ENCODE measurements at places on chromosomes 13 and 19.

- DNase-seq: no peak
These were observed 48.3 kb downstream of the MAP4K1 start for GRCh38 chr19:38569368-38569983.

DNA sequence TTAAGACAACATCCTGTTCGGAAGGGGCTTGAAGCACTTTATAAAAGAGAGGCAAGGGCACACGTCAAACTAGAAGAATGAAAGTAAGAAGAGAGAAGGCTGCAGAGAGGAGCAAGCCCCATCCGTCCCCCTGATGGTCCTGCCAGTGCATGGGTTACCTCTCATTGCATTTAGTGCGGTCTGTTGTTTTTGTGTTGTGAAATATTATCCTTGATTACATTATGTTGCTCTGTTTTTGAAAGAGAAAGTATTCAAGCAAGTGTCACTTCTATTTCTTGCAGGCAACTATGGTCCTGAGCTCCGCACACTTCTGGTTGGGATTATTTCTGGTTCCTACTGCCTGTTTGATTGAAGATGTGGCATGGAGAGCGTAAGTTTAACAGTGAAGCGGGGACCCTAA is 90.5 kb downstream of the SHISA2 start:
- DNase-seq: no peak

- no peak for DNase-seq
These were observed 2.1 kb upstream of the EFNB2 start for GRCh38 chr13:106537521-106537920.

- DNase-seq: no peak
These were observed 108.4 kb downstream of the KLF5 start for GRCh38 chr13:73167028-73167820.

- no peak for DNase-seq
These were observed 906 bp downstream of the FXYD5 start for GRCh38 chr19:35155441-35155840.

- DNase-seq: no peak
These were observed 15.0 kb downstream of the SPPL2B start for GRCh38 chr19:2343289-2343982.

DNA sequence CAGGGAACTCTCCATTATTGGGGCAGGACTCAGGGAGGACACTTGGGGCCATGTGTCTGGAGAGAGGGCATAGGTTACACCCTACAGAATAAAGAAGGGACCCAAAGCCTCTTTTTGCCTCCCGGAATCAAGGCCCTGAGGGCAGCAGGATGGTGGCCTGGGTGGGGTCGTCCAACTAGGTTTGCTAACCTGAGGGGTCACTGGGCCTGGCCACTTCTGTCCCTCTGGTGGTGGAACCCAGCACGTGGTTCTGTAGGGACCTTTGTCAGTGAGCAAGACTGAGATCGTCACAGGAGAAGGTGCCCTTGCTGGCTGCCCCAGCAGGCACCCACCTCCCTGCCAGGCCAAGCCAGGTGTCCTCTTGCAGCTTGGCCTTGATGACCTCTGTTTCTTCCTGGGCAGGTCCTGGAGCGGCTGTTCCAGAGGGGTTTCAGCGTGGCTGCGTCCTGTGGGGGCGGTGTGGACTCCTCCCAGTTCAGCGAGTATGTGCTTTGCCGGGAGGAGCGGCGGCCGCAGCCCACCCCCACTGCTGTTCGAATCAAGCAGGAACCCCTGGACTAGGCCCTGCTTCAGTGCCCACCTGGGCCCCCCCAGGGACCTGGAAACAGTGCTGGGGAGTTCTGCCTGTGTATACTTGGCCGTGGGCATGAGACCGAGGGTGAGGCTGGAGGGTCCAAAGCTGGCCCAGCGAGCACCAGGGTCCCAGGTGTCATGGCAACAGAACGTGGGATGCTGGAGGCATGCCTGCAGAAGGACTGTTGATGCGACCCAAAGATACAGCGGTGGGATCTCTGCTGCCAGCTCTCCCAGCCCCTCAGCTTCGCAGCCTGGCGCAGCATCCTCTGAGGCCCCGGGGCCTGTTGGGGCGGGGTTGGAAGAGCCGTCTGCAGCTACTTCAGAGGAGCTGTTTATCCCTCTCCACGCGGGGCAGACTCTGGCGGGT is 16.0 kb downstream of the KCTD15 start:
- DNase-seq: no peak

DNA sequence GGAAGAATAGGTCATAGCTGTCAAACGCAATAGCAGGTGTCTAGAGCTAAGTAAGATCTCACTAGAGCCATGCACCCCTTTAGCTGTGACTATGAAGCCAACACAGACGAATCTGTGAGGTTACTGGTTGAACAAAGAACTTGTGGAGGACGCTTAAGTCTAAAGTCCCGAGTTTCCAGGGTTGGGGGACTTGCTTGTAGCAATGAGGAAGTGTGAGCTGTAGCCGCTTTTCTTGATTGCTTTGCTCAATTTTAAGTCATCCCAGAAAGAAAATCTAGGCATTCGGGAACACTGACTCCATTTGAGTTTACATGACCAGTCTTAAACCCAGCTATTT is 1.6 kb downstream of the GPC5 start:
- DNase-seq: no peak

DNA sequence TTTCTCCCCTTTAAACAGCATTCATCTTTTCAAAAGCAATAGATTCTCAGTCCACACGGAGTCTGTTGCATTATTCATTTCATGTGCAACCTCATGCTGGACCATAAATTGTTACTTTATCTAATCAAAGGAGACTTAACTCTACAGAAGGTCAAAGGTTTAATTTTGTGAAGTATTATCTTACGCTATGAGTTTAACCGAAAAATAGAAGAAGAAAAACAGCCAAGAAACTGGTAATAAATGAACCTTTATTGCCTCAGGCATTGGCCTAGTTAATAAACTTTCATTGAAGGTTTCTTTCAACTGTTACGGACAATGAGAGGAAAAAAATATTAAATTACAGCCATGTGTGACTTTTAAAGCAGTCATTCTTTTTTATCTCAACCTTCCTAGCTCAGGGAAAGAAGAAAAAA is 223.6 kb downstream of the DACH1 start:
- DNase-seq: no peak

- DNase-seq: no peak
These were observed 19.9 kb downstream of the POMP start for GRCh38 chr13:28678809-28679208.

- no peak for DNase-seq
These were observed 71.9 kb upstream of the KLF12 start for GRCh38 chr13:74206061-74206561.

DNA sequence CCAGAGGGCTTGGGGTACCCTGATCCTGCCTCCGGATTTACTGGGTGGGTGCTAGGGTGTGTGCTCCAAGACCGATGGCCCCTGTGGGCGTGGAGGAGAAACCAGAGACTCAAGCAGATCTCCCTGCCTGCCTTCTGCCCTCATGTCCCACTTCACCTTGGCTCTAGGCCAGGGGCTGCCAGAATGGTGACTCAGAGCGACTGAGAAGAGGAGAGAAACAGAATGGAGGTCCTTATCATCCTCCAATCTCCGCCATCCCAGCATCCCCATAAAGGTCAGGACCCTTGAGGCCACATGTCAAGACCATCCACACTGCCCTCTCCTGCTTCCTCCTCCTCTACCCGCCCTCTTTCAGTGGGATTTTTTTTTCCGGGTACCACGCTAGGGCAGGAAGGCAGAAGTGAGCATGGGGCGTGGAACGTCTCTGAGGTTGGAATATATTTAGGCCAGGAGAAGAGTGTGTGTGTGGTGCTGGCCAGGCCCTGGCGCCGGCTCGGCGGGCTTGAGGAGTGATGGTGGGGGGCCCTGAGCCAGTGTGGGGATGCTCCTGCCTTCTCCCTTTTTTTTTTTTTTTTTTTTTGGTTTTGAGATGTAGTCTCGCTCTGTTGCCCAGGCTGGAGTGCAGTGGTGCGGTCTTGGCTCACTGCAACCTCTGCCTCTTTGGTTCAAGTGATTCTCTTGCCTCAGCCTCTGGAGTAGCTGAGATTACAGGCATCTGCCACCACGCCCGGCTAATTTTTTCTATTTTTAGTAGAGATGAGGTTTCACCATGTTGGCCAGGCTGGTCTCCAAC is 22.3 kb downstream of the IER2 start:
- peak; percentile 74 for DNase-seq

DNA sequence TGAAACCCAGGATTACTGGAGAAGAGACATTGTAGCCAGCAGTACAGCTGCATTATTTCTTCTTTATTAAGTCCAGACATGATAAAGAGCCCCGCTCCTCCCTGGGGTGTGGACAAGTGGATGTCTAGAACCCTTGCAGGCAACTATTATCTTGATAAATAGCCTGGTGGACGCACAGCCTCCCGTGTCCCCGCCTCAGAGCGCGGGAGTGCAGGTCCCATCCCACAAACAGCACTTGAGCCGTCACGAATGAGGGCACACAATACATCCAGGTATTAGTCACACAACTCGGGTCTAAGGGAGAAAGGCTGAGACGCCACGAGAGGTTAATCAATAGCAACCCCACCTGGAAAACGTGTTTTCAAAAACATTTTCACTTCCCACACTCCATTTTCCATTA is 213.2 kb upstream of the SOX1 start:
- DNase-seq: no peak

GRCh38 chr13:59684105-59684504 is 479.6 kb downstream of the DIAPH3 start:
- DNase-seq: no peak

- DNase-seq: no peak
These were observed 25.6 kb upstream of the CXCL17 start for GRCh38 chr19:42468273-42468796.

- DNase-seq: no peak
These were observed 73.9 kb downstream of the TNFRSF19 start for GRCh38 chr13:23644126-23644419.

GRCh38 chr13:41681587-41681986 is 224.2 kb downstream of the RGCC start:
- DNase-seq: no peak

DNA sequence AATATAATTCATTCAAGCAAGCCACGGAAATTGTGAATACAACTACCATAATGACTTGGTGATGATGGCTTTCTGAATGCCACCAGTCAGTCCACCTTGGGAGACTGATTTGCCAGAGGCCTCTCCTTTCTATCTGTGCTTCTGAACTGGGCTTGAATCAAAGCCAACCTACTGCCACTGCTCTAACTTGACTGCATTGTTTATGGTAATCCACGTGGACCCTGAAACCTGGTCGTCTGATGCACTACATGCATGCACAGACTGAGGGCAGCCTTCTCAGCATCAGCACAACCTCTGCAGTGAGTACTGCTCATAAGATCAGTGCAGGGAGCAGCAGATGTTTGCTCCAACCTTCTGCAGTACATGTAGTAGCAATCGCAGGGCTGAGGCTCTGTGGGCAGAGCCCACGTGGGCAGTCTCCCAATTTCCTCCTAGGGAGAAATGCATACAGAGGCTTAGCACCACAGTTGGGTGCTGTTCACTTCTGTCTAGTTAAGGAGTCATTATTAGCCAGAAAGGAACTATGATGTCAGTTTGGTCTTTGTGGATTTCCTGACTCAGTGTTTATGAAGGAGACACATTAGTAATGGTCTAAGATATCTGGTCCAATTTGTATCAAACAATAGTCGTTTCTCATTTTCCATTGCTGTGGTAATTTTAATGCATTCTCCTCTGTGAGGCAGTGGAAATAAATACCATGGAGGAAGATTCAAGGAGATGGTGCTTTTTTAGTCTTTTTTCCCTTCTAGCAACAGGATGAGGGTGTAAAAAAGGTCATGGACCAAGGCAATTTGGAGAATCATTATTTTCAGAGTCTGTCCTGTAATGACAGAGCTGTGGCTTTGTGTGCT is 82.5 kb downstream of the AKAP11 start:
- DNase-seq: no peak

- no peak for DNase-seq
These were observed 95.0 kb downstream of the ZNF737 start for GRCh38 chr19:20470345-20471135.

DNA sequence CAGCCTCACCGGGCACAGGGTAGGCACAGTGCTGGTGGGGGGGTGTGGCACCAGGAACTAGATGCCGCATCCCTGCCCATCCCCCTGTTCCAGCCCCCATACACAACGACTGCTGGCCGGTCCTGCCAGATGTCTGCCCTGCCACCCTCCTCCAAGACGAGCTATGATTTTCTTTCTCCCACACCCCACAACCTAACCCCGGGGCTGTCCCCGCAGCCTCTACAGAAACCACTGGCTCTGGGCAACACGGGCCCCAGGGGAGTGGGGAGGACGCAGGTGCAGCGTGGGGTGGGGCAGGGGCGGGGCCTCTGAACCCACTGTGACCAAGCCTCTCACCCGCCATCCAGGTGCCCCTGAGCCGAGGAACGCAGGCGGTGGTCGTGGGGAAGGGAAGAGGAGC is 15.5 kb downstream of the PGLS start:
- DNase-seq: no peak

- no peak for DNase-seq
These were observed 7.0 kb downstream of the RFX1 start for GRCh38 chr19:13999085-13999484.

DNA sequence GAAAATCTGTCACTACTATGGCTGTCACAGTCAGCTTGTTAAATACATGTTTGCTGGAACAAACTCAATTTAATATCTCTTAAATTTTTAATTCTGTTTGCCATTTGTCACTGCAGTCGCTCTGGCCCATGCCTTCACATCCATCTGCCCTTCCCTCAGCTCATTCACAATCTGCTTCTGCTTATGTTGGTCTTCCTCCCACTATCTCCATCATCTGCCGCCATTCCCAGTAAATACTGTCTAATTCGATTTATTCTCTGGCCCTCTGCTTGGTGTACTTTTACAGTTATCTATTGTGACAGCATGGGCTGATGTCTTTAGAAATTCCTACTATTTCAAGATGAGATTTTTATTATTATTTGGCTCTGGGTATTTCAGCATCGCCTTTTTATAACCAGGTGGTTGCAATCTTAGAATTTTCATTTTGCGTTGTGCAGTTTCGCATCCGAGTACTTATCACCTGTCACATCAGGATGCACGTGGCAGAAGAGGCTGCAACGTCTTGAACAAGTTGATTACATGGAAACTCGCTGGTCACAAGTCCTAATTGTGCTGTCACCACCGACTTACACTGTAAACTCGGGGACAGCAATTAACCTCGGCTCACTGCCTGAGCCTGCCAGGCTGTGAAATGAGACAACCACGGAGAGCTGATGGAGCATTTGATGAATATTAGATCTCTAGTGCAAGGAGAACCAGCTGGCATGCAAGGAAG is 158.4 kb downstream of the MYO16 start:
- DNase-seq: no peak

GRCh38 chr13:73497430-73497829 is 438.6 kb downstream of the KLF5 start:
- no peak for DNase-seq
